ENCODE measurements at places on chromosomes 2 and 18. TPM values are rescaled to one million over a fixed set of nuclear protein-coding genes. Genes with fewer than 3 reads are reported as not detected.
A peak's percentile ranks its signal among the peaks of the same experiment; 100 is the strongest.

CNDP1 gene
- 0.31 TPM for polyA plus RNA-seq

GRCh38 chr2:11559786-11560155 lies 25.9 kb downstream of the GREB1 start:
- no peak for DNase-seq

DNA sequence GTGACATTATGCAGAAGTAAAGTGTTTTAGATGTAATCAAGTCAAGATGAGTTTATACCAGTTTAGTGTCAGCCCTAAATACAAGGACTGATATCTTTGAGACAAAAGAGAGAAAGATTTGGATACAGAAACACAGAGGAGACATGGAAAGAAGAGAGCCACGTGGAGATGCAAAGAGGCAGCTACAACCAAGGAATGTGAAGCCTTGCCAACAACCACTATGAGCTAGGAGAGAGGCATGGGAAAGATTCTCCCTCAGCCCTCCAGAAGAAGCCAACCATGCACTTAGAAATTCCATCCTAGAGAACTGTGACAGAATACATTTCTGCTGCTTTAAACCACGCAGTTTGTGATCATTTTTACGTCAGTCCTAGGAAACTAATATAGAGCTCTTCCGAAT lies 217.2 kb downstream of the DOK6 start:
- DNase-seq: no peak

DNA sequence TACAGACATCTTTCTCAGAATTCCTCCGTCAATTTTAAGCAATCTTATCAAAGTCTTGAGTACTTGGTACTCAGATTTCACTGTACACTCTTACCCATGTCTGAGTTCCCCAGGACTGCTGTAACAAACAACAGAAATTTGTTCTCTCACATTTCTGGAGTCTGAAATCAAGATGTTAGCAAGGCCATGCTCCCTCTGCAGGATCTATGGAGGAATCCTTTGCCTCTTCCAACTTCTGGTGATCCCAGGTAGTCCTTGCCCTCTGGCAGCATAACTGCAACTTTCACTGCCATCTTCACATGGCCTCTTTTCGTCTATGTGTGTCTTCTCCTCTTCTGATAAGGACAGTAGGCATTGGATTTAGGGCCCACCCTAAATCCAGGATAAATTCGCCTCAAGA lies 17.1 kb upstream of the CACNB4 start:
- DNase-seq: no peak

- no peak for DNase-seq
Measured at GRCh38 chr2:20198001-20198400, 26.9 kb downstream of the SDC1 start.

DNA sequence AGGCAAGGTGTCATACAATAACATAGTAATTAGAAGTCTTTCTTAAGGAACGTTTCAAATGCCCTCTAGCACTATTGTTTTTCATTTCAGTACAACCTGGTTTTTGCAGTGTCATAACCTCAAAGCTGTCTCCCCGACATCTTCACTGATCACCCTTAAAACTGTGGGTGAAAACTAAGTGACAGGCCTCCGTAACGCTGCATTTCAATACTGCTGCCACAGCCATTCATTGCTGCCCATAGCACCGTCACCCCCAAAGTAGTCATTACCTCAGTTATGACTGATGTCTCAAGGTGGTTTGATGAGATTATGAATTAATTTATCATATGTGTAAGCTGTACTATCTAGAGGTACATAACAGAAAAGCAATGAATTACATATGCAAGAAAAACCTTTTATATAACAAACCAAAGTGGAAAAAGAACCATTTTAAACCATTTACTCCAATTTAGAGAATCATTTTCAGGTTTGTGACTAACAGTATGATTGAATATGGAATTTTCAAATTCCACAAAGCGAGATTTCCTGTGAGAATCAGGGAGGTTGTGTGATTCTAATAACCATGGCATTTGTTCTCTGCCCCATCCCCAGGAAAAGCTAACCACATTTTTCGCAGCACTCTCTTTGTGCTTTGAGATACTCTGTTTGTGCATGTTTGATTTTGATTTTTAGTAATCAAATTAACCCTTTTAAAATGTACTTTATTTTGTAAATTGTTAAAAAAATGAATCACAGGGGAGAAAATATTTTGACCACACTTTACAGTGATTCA lies 263.0 kb downstream of the PTGR3 start:
- no peak for DNase-seq

- DNase-seq: peak; percentile 9
Measured at GRCh38 chr18:60189856-60190255, 182.7 kb downstream of the MC4R start.

- no peak for DNase-seq
Measured at GRCh38 chr2:182144041-182144775, 158.6 kb downstream of the PPP1R1C start.

Measured in hindlimb muscle (tissue), 1 donor.